ENCODE measurements at places on chromosomes 6 and 20. TPM values are rescaled to one million over a fixed set of nuclear protein-coding genes. Genes with fewer than 3 reads are reported as not detected.

The GRM1 gene
- polyA plus RNA-seq, result not detected

The FAXC gene
- not detected for polyA plus RNA-seq

The MLN gene
- polyA plus RNA-seq, result not detected

The HIVEP2 gene
- polyA plus RNA-seq, result 5.9 TPM

The ADAM33 gene
- polyA plus RNA-seq, result not detected

The SPATS1 gene
- polyA plus RNA-seq, result not detected

The CNR1 gene
- 2.5 TPM for polyA plus RNA-seq

The PHF20 gene
- polyA plus RNA-seq, result 107 TPM

The NTSR1 gene
- polyA plus RNA-seq, result not detected

The SRMS gene
- 0.43 TPM for polyA plus RNA-seq
